ENCODE measurements at places on chromosomes 3 and 15.

- DNase-seq = no peak
Observed at GRCh38 chr15:59817834-59818233, 128.7 kb upstream of the BNIP2 start.

DNA sequence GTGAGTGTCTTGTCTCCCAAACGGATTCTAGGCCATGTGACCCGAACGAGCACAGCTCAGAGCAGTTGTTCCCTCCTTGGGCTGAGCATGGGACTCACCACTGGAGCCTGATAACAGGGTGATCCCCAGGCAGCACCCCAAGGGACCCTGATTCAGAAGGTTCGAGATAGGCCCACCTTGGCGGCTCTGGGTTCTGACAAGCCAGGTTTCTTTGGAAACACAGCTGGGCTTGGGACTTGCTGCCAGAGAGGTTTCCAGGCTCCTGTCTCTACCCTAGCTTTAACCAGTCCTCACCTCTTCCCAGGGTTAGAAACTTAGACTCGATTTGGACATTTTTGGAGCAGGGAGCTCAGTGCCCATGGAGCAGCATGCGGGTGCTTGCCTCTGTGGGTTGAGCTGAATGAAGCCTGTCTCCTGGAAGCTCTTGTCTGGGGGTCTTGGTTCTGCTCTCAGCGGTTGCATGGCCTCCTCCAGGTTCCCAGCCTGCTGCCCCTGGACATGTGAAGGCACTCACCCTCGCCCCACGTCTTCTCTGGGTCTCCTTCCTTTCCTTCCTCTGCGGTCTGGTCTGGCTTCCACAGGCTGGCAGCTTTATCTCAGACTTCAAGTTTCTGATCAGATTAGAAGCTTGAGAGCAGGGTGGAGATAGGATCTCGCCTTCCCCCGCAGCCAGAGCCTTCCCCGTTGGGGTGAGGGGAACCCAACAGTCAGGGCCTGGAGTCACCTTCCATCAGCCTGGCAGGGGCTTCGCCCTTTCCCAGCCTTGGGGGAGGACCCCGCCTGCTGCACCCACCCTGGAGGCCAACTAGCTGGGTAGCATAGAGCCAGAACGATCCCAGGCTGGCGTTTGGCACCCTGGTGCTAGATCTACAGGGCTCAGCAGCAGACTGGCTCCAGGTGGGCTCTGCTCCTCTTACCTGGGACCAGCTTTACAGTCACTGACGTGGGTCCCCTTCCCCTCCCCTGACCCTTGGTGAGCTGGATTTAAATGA, 21.0 kb downstream of the PAQR5 start:
- DNase-seq = no peak

- DNase-seq = no peak
Observed at GRCh38 chr15:90620379-90621067, 90.8 kb downstream of the CRTC3 start.

DNA sequence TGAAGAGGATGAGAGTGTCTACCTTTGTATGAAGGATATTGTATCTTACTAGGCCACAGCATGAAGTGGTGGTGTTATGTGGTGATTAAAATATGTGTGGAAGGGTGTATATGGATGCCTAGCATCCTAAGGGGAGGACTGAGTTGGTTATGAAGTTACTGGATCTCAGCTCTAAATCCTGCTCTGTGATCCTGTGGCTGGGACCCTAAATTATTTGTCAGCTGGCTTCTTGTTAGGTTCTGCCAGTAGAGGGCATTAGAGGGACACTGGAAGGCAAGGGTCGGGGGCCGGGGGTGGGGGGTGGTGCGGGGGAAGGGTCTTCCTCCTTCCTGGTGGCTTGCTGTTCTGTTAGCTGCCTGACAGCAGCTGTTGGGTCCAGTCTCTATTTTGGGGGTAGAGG, 34.9 kb downstream of the MORF4L1 start:
- DNase-seq = no peak

DNA sequence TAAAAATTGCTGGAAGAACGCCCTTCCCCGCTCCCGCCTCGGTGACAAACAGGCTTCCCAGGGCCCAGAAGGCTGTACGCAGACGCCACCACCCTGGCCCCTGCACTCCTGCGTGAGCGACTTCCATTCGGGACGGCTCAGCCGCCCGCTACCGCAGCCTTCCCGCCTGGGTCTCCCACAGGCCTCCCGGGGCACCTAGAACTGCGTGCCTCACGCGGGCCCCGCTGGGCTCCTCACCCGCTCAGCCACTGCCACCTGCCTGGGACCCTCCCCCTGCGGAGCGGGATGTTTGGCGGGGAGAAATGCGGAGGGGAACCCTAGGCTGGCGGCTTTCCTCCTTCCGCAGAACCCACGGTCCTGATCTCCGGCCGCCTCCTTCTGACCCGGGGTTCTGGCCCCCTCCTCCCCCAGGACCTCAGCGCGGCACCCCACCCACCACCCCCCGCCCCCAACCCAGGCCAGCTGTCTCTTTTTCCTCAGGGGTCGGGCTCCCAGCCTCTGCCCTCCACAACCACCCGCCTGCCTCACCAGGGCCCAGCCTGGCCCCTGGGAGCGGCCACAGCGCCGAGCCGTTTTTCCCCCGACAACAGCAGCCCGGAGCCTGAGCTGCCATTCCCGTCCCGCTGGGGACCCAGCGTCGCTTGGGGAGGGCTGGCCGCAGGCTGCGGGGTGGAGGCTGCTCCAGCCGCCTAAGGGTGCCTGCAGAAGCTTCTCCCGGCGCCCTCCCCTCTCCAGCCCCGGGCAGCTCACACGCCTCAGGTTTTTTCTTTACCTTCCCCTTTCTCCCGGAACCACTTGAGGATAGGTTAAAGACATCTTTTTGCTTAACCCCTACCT, 27.6 kb upstream of the RAB7A start:
- no peak for DNase-seq

DNA sequence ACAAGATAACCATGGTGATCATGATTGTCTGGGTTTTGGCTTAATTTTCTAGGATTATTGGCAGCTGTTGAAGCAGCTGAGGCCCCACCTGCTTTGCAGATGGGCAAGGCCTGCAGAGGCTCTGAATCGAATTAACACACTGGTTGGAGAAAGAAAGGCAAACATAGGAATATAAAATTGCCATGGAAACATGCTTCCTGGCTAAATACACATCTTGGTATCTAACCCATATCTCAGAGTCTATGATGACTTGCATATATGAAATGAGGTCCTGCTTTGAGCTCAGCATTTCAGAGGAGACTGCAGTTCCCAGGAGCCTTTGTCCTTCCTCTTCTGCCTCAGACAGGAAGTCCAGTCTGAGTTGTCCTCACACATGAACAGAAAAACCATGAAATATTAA, 24.3 kb upstream of the SV2B start:
- DNase-seq = no peak

- no peak for DNase-seq
Observed at GRCh38 chr15:28861031-28861534, 12.6 kb upstream of the GOLGA6L7 start.

- DNase-seq = no peak
Observed at GRCh38 chr15:95715116-95715903, 615.2 kb upstream of the NR2F2 start.

GRCh38 chr3:21729331-21729730, 21.7 kb downstream of the ZNF385D start:
- DNase-seq = no peak

GRCh38 chr3:180123928-180124327, 87.2 kb upstream of the PEX5L start:
- no peak for DNase-seq

DNA sequence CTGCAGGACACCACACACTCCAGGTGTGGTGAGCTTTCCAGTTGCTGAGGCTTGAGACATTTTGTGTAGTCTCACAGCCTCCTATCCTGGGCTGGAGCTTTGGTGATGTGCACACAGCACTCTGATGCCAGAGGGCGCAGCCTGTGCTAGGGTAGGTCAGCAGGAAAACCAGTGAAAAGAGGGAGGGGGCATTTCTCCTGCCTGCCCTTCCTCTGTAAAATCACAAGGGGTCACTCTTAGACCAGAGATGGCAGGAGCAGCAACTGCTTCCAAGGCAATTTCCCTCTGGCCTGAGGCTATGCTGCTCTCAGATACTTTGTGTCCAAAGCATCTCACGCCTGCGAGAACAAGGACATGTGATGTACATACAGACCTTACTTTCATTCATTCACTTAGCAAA, 16.5 kb upstream of the MUSTN1 start:
- DNase-seq = no peak

DNA sequence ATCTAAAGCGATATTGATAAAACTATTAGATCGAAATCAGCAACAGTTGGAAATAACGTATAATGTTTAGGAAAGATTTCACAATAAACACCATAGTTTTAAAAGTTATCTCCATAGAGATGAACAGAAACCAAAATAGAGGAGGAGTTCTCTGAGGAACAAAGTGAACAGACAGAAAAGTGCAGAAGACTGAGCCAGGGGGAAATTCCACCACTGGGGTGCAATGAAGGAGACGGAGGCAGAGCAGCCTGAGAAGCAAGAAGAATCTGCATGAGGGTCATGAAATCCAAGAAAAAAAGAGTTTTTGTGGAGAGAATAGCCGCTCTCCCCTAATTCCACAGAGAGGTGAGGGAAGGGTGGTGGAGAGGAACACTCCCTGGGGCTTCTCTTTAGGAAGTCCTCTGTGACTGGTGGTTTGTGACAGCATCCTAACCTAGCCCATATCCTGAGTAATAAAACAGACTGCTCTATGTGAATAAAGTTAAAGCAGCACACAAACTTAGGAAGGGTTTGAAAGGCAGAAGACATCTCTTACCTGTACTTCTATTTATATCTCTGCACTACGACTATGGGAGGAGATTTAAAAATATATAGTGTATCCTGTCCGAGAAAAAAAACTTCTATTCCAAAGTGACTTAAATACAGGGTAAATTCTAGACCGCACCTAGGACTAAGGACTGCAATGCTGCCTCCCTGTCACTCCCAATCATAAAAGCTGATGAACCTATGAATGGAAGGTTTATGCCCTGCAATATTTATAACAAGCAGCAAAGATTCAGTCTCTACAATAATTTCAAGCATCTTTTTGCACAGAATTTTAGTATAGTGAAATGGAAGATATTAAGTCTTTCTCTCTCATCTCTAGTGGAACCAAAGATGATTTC, 22.9 kb downstream of the ATP8B4 start:
- no peak for DNase-seq

DNA sequence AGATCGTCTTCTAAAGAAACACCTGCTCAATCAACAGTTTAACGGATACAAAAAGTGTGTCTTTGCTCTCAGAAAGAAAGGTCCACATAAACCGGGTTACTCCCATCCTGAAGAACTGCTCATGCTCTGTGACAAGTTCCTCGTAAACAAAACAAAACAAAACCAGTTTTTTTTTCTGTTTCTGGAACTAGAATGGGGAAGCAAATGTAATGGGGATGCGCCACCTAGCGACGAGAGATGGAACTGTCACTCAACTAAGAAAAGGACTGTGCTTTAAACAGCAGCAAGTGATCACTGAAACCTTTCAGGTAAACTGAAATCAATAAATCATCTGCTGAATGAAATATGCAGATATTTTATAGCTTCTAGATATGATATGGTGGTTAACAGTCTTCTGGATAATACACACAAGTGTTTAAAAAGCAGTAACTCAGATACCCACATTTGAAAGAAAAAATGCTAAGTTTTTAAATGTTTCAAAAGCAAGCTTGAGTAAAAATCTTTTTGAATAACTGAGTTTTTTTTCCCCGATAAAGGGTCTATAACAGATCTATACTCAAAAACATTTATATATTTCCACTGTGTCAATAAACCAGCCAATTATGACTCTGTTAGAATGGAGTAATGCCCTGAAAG, 10.9 kb downstream of the TM2D3 start:
- DNase-seq = peak; percentile 57

DNA sequence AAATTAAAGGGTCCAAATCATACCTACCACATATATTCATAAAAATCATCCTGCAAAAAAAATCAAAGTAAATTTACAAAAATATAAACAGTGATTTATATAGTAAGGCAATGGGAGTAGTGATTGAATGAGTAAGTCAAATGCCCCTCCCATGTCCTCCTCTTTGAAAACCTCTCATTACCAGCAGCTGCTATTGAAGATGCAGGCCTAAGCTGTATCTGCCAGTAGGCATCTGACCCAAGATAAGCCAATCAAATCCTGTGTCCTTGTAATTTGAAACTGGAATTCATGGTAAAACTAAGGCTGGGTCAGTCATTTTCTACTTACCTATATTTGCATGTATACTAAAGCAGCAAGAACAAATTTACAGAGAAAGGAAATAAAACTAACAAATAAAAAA, 60.4 kb upstream of the POU1F1 start:
- no peak for DNase-seq

DNA sequence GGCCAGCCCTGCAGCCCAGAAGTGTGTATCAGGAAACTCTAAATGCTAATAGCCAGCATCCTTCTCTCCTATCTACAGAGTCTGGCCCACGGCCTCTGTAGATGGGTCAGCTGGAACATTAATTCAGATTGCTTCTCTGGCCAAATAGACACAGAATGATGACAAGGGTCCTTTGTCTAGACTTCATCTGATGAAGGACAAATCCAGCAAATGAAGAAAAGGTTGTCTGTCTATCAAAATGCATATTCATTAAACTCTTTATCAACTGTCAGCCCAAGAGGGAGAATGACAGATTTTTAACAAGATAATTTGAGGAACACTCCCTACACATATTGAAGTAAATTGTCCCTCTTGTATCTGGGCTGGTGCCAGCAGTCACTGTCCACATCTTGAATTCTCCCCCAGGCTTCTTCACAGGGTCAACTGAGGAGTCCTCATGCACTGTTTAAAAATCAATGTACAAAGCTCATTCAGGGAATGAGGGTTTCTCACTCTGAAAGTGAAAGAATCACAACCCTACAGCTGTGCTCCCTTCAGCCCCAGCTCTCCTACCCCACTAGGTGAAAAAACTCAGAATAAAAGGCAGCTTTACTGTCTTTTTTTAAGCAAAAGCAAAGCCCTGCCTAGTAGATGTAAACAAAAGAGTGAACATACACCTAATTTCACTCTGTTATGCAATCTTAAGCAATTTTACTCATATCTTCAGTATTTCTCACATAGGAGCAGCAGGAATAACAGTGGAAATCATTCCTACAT, 507.7 kb downstream of the IGSF11 start:
- DNase-seq = no peak

DNA sequence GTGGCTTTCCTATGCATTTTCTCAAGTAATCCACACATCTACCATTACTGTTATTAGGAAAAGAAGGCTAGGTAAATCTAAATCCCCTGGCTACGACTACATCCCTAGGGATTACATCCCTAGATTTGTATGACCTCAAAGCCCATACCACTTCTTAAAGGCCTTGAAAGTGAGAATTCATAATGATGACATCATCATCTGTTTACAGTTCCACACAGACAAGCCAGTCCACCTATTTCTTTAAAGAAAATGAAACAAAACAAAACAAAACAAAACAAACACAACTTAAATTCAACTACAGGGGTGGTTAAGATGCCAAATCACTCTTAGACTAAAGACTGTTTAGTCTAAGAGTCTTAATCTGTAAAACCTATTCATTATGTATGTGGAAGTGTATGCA, 5.7 kb downstream of the WDR72 start:
- no peak for DNase-seq

GRCh38 chr3:55174747-55175146, 246.9 kb upstream of the LRTM1 start:
- no peak for DNase-seq
